ENCODE measurements at places on chromosomes 1 and 21.

DNA sequence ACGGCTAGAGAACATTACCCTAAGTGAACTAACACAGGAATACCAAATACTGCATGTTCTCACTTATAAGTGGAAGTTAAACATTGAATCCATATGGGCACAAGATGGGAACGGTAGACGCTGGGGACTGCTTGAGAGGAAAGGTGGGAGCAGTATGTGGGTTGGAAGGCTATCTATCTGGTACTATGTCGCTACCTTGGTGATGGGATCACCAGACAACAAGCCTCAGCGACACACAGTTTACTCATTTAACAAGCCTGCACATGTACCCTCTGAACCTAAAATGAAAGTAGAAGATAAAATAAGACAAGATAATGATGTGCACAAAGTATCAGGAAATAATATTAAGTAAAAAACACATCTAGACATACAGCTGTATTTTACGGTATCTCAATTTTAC is 819 bp downstream of the PYHIN1 start:
- DNase-seq, result no peak

GRCh38 chr1:162422662-162423375 is 10.9 kb upstream of the SH2D1B start:
- DNase-seq, result no peak

DNA sequence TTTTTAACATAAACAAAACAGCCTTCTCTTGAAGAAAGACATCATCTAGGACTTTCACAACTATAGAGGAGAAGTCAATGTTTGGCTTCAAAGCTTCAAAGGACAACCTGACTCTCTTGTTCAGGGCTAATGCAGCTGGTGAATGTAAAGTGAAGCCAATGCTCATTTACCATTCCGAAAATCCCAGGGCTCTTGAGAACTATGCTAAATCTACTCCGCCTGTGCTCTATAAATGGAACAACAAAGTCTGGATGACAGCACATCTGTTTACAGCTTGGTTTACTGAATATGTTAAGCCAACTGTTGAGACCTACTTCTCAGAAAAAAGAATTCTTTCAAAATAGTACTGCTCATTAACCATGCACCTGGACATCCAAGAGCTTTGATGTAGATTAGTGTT is 259.8 kb upstream of the NR5A2 start:
- DNase-seq, result no peak

- DNase-seq, result no peak
These were observed 26.1 kb upstream of the MTMR11 start for GRCh38 chr1:149962736-149963135.

DNA sequence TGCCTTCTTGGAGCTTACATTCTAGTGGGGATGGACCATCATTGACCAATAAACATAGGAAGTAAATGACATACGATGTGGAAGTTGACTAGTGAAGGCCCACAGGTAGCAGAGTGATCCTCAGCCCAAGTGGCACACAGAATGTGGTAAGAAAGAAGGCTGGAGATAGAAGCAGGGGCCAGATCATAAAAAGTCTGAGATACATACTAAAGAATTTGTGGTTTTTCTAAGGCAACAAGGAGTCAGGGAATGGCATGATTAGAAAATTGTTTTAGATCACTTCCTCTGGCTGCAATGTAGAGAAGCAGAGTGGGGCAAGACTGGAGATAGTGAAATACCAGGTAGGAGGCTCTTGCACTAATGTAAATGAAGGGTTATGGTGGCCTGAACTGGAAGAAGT is 154.0 kb downstream of the VPS13D start:
- no peak for DNase-seq

- DNase-seq, result no peak
These were observed 2.3 kb downstream of the SLC37A1 start for GRCh38 chr21:42515708-42516502.

Data from stimulated activated CD4-positive, alpha-beta T cell treated with anti-CD3 and anti-CD28 coated beads, Interleukin-15, amount 100 ng/mL, for 1 hour (primary cell).